ENCODE measurements at places on chromosomes 5 and 9. TPM values are rescaled to one million over a fixed set of nuclear protein-coding genes. Genes with fewer than 3 reads are reported as not detected.

Gene ETF1
- 63.3 TPM for total RNA-seq

GRCh38 chr9:136138566-136138965 lies 19.9 kb upstream of the TMEM250 start:
- no peak for DNase-seq

DNA sequence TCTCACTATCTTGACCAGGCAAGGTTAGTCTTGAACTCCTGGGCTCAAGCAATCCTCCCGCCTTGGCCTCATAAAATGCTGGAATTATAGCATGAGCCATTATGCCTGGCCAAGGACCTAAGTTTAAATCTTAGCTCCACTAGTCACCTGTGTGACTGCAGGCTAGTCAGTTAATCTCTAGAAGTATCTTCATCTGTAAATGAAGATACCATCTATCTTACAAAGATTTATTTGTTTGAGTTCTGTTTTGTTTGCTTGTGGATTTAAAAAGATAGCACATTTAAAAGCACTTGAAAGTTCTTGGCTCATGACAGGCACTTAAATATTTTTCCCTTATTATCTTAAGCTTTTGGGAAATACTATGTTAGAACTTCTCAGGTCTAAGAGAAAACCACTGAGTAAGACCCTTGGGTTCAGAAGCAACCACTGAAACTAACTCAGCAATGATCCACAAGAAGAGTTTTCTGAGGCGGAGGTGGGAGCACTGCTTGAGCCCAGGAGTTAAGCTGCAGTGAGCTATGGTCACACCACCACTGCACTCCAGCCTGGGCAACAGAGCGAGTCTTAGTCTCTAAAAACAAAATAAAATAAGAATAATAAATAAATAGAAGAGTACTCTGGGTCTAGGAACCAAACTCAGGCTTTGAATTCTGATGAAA lies 19.1 kb downstream of the TMEM245 start:
- DNase-seq, result no peak

DNA sequence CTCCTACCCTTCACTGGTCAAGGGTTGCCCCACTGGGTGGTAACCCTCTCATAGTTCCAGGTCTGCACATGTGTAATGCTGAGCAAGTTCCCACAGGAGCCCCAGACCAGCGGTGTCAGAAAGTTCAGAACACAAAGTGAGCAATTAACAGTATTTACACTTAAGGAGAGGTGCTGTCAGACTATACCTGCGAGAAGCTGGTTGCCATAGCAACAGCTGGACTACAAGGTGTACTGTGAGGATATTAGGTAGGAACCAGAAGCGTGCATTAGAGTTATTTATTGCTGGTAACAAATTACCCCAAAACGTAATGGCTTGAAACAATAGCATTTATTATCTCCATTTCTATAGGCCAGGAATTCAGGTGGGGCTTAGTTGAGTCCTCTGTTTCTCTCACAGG lies 317.0 kb upstream of the RPS23 start:
- DNase-seq, result no peak

Gene MARCHF11
- total RNA-seq, result 3.6 TPM

GRCh38 chr5:129717751-129718310 lies 30.1 kb upstream of the MINAR2 start:
- DNase-seq, result no peak

Measured in occipital lobe (tissue), 3 donors.